MV-4-11 (cell line): ENCODE measurements at places on chromosomes 7 and 10.

DNA sequence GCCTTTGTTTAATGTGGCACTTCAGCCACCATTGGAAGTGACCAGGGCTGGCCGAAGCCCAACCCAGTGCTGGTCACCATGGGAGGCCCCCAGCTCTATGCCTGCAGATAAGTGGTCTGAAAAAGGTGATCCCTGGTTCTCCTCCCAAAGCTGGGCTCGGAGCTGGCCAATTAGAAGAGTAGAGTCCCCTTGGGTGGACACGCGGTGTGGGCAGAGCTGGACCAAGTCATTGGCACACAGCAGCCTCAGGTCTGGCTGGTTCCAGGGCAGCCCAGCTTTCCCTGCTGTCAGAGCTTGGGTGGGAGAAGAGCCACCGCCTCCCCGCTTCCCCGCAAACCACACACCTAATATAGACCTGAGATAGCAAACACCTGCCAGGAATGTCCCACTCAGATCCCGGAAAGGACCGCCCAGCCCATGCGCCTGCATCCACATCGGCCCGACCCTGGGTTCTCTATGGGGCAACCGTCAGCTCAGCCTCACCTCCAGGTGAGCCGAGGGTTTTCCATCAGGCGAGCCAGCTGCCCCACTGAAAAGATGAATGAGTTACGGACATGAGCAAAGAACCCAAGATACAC lies 84.3 kb downstream of the TCERG1L start:
- no peak for DNase-seq

DNA sequence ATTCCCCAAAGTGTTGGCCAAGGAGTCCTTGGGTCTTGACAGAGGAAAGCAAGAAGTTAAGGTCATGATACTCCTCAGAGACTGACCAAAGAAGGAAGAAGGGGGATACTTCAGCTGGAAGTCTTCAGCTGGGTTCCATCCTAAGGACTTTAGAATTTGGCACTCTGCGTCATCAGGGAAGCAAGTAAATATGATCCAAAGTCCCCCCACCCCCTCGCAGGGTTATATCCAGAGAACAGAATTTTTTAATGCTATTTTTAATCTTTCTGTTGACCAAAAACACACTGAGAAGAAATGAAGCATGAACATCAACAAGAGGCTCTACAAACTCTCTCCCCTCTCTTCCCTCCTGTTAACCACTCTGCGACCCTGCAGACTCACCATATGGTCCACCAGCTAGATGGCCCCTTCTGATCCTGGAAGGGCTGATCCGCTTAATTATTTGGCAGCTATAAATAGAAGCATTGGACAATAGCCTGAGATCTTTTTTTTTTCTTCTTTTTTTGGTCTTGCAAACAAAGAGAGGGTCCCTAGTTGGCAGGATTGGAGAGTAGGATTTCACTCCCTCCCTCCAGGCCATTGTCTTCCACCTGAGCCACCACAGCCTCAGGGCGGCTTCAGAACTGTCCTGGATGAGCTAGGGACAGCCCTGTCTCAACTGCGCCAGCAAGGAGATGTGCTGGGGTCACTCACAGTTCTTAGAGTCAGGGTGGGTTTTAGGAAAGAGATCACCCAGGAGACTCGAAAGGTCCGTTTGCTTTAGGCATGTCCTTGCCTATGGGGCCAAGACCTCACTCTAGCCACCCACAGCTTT lies 196.0 kb downstream of the KCNMA1 start:
- DNase-seq = no peak

DNA sequence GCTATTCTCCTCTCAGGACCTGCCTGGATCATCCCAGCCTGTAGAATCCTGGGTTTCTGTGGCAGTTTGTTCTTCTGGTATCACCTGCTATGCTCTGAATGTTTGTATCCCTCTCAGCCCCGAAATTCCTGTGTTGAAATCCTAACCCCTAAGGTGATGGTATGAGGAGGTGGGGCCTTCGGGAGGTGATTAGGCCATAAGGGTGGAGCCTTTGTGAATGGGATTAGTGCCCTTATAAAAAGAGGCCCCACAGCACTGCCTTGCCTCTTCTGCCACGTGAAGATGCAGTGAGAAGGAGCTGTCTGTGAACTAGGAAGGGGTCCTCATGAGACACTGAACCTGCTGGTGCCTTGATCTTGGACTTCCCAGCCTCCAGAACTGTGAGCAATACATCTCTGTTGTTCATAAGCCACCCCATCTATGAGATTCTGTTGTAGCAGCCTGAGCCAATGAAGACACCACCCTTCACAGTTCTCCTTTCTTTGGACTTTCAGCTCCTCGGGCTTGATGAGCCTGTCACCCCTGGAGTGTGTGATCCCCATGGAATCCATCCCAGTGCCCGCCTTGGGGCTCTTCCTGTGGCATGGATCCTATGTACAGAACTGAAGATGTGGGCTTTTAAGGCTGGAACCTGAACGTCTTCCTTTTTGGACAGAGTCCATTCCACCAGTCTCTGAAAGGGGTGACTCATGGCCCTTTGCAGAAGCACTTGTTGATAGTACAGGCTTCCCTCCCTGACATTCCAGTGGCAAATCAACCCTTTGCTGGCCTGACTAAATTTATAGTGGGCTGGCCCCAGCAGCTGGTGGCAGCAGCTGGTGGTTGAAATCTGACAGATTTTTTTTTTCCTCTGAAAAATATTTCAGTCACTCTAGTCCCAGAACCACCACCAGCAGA lies 138.0 kb downstream of the TACC2 start:
- DNase-seq = peak; percentile 84

- DNase-seq = no peak
Observed at GRCh38 chr7:128076196-128076795, 45.1 kb upstream of the LRRC4 start.

- no peak for DNase-seq
Observed at GRCh38 chr10:125538947-125539731, 143.8 kb downstream of the TEX36 start.

GRCh38 chr7:68770649-68771048 lies 827.6 kb upstream of the AUTS2 start:
- DNase-seq = no peak

DNA sequence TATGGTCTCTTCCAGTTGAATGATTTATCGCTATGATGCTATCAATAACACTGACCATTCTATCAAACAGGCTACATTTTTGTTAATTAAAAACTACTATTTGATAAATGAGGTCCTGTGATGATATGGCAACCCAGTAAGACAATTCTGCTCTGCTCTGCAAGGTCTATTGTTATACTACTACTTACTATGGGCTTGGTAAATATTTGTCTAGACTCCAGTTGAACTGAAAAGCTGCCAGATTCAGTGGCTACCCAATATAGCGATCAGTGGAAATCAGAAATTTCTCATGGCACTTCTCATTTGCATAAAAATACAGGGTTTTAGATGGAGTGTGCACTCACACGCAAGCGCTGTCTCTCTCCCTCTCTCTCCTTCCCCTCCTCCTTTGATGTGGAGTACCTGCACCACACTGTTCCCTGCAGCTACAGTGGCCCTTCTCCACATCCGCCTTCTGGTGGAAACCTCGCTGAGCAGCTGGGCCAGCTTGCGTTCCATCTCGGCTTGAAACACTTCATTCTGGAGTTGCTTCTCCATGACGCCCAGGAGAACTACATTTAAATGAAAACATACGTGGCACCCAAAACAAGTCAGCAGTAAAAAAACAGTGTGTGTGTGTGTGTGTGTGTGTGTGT lies 77.9 kb downstream of the KIAA1549 start:
- DNase-seq = no peak

DNA sequence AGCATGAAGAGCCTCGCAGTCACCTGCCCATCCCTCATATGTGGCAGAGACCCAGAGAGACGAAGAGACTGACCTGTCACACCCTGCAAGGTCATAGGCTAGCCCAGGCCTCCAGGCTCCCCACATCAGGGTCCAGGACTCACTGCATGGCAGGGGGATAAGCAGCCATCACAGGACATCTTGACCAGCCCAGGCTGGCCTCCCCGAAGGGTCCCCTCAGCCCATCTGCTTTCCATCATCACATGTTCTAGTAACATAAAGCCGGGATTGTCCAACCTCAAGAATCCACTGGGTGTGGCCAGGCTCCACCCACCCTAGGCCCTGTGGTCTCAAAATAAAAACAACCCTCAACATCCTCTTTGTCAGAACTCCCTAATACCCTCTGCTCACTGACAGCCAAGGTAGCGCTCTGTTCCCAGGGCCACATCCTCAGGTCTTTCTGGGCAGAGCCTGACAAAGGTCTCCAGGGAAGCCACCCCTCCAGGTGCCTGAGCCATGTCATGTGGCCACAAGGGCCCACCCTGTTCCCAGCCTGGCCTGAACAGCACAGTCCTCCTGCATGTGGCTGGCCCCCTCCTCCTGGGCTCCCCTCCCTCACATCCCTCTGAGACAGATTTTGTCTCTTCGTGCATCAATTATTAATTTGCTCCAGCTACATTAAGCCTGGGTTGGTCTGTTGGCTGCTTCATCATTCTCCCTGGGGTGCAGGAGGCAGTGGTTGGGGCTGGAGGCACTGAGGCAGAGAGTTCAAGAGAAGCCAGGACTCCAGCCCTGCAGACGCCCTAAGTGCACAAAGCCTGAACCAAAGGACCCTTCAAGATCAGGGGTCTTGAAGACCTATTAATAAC lies 131.8 kb upstream of the UNC5B start:
- DNase-seq = no peak

- DNase-seq = no peak
Observed at GRCh38 chr10:75744261-75744660, 312.8 kb downstream of the LRMDA start.

DNA sequence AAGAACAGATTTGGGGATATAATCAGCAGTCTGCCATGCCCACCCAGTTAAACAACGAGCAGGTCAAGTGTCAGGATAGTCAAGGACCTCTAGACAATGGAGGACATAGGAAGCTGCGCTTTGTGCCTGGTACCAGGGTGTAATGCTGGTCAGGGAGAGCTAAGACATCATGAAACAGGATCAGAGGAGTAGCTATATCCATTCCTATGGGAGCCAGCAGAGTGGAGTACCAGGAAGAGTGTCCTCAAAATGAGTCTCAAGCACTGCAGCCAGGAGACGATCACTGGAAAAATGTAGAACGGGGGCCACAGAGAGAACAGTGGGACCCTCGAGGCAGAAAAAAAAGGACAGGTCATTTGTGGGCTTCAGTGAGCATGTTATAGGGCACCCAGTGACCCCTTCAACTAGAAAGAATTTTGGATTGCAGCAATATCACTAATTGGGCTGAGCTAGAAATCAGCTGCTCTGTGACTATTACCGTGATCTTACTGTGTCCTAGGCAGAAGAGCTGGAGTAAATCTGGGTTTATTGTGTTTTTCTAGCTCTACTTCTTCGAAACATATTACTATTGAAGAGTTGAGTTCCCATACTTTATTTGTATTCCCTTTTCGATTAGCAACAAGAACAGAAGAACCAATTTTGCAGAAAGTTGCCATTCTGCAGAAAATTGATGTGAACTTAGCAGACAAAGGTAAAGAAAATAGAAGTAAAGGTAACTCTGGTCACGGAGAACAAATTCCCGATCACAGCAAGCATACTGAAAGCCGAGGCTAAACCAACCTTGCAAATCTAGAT lies 319.6 kb downstream of the AHR start:
- no peak for DNase-seq

- DNase-seq = no peak
Observed at GRCh38 chr7:47192978-47193377, 388.9 kb downstream of the TNS3 start.

DNA sequence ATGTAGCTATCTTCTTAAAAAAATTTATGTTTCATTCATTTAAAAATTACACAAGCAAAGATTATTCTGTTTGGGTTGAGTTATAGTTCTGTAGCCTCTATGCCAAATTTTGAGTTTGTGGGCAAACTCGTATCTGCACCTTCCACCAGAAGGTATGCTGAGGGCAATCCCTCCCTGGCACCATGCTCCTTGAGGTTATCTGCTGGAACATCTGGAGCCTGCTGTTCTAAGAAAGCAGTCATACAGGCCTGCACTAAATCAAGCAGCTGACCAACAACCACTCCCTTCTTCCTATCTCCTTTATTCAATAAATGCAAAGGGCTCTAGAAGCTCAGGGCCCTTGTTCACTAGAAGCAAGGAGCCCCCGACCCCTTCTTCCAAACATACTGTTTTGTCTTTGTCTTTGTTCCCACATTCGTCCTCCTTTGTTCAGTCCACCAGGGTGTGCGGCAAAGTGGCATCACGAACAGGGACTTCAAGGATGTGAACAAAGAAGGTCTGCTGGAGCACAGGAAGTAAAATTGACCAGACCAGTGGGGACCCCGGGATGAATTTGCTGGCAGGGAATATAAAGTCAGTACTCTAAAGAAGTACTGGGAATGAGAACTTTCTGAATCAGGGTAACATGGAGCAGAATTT lies 36.4 kb downstream of the OR13A1 start:
- DNase-seq = no peak

GRCh38 chr7:69739190-69739589 lies 140.9 kb downstream of the AUTS2 start:
- no peak for DNase-seq

DNA sequence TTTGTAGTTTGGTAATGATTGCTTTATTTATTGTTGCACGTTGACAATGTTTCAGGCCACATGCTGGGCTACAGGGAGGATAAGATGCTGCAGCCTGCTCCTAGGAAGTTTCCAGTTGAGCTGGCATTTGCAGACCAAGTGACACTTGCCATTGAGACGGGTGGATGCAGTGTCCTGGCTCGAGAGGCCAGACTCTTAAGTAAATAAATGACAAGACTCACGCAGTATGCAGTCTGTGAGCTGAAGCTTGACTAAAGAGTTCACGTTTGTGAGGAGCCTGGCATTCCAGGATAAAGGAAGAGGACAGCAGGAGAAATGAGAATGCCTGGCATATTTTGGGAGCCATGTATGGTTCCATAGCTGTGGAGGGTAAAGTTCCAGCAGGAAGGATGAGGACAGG lies 105.8 kb downstream of the BAMBI start:
- DNase-seq = no peak

GRCh38 chr10:782751-783648 lies 93.5 kb upstream of the DIP2C start:
- DNase-seq = no peak

- DNase-seq = no peak
Observed at GRCh38 chr7:93973134-93973533, 31.0 kb downstream of the BET1 start.

GRCh38 chr7:108623220-108623619 lies 53.5 kb downstream of the DNAJB9 start:
- DNase-seq = no peak

DNA sequence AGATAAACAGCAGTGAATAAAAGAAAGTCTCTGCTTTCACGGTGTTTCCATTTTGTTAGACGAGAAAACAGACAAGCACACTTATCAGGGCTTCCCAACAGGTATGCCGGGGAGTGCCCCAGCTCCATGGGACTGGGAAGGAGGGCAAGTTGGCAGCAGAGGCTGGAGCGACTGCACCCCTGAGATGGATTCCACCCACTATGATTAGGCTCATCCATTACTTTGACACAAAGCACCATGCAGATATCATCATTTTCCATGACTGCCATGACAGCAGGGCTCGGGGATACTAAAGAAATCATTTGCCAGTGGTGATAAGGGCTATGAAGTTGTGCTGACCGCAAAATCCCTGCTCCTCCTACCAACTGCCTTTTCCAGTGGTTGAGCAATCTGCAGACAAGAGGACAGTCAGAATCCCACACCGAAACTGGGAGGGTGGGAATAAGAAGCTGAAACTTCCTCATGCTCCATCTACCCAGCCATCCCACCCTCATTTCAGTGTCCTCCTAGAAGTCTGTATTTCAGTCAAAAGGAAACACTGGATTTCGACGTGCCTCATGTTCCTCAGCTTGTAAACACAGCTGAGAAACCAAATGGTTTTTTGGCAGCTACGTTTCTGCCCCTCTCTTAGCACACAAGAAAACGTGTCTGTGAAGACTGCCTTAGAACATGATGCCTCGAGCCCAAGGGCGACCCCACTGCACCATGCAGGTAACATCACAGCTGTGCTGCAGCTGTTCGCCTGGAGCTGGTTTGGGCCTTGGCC lies 15.5 kb downstream of the CREB3L2 start:
- peak; percentile 25 for DNase-seq

GRCh38 chr7:3393862-3394261 lies 92.8 kb downstream of the SDK1 start:
- DNase-seq = no peak
